ENCODE measurements at places on chromosomes 6 and 20.
A peak's percentile ranks its signal among the peaks of the same experiment; 100 is the strongest.

DNA sequence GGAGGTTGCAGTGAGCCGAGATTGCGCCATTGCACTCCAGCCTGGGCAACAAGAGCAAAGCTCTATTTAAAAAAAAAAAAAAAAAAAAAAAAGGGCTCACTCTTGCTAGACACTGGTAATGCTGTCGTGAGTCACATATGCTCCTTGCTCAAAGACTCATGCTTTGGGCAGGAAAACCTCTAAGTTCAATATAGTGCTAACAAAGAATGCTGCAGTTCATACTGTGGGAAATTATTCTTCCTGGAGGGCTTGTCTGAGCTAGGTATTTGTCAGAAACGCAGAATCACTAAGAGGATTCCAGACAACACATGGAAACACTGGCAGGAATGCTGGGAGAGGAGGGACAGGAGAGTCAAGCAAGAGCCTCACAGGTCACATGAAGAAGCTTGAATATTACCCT, 2.3 kb upstream of the LYRM2 start:
- DNase-seq, result no peak

GRCh38 chr20:60097285-60097684, 139.1 kb downstream of the CDH26 start:
- no peak for DNase-seq

DNA sequence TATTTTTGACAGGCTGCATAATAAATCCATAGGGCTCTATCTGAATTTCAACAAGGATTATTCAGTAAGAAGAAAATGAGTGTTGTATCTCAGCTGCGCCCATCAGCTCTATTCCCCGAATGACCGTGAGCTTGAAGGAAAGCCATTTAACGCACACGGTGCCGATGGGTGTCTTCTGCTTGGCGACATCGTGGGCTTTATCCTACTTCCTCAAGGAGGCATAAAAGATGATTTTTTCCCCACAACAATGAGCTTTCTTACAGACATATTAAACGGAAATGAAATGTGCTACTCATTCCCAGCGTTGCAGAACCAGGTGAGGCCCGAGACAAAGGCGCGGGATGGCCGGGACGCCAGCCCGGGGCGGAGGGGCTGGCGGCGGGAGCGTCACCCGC, 710 bp downstream of the DYNLT1 start:
- DNase-seq, result no peak

GRCh38 chr6:136764517-136764993, 27.7 kb downstream of the MAP3K5 start:
- no peak for DNase-seq

- no peak for DNase-seq
Measured at GRCh38 chr20:5770231-5770986, 20.2 kb downstream of the SHLD1 start.

- peak; percentile 26 for DNase-seq
Measured at GRCh38 chr6:16319813-16320532, 81.6 kb downstream of the GMPR start.

DNA sequence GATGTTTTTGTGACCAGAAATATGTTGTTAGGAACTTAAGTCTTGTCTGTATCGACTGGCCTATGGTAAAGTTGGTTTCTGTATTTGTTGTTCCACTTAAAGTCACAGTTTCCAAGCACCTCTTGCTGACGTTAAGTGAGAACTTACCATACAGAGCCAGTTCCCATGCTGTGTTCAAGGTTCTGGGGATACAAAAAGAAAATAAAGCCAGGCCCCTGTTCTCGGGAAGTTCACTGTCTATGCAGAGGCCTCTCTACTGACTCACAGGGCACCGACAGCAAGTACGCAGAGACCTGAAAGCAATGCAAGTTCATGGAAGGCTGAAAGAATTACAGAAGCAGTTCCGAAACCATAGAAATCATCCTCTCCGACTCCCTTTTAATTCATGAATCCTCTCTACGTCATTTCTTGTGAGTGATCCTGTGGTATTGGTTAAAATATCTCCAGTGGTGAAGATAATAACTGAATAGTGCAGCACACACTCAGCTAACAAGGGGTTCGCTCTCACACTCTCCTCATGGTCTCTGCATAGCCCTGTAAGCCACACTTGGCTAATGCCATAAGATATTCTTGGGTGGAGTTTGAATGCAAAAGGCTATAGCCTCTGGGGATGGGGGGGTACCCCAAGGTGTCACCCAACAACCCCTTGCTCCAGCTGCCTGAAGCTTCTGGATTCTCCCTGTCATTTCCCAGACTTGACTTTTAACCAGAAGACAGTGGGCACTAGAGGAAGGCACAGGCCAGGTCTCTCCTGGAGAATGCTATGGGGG, 91.2 kb upstream of the EXOC2 start:
- no peak for DNase-seq

- no peak for DNase-seq
Measured at GRCh38 chr20:5539691-5540090, 210.5 kb upstream of the SHLD1 start.

GRCh38 chr6:41578217-41579087, 32.3 kb downstream of the FOXP4 start:
- DNase-seq, result peak; percentile 86

All from NCI-H146 (cell line).